Left colon (tissue), 2 donors: ENCODE measurements at places on chromosomes 11 and 22. TPM values are rescaled to one million over a fixed set of nuclear protein-coding genes. Genes with fewer than 3 reads are reported as not detected.

P2RY6 gene
- total RNA-seq = 1.8 TPM

YIF1A gene
- 101 TPM for total RNA-seq

MYO18B gene
- not detected for total RNA-seq

DNA sequence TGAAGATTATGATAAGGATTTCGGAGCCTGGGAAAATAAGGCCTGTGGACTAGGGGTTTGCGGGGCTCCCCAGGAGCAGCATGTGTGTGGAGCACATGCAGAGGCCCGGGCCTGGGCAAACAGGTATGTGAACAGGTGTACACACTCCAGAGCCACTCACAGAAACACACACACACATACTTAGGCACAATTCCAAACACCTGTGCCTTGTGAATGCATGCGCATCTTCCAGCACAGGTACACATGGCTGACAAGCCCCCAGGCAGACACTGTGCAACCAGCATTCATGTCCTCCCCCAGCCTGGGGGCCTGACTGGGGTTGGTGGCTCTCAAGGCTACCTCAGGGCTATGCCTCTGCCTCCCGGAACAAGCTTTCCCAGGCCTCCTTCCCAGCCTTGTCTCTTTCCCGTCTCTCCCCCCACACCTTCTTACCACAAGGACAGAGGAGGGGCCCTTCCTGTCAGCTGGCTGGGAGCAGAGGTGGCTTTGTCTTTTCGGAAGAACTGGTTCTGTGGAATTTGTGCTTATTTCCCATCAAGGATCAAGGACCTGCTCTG lies 2.6 kb upstream of the P2RY6 start:
- DNase-seq = no peak

GRCh38 chr11:75779960-75780359 lies 11.4 kb downstream of the DGAT2 start:
- DNase-seq = no peak
